ENCODE measurements at places on chromosomes 7 and 10. TPM values are rescaled to one million over a fixed set of nuclear protein-coding genes. Genes with fewer than 3 reads are reported as not detected.

- no peak for DNase-seq
Observed at GRCh38 chr7:158682456-158682855, 22.1 kb downstream of the NCAPG2 start.

- no peak for DNase-seq
Observed at GRCh38 chr7:95658676-95659075, 62.4 kb upstream of the PDK4 start.

- no peak for DNase-seq
Observed at GRCh38 chr10:71725998-71726579, 6.5 kb upstream of the C10orf105 start.

The TMEM139 gene
- 25.1 TPM for total RNA-seq

The GIMAP4 gene
- 83.3 TPM for total RNA-seq

The C10orf67 gene
- total RNA-seq, result 1.6 TPM

The KDM7A gene
- total RNA-seq, result 16.7 TPM
